Stimulated activated naive B cell treated with anti-CD40 and anti-IgM and Interleukin-4, amounts not matched to agents 10 μg/mL and 1 μg/mL and 100 μg/mL, for 72 hours (primary cell): ENCODE measurements at places on chromosomes 12 and 14.

- DNase-seq: no peak
Measured at GRCh38 chr12:30823764-30824163, 69.0 kb upstream of the CAPRIN2 start.

DNA sequence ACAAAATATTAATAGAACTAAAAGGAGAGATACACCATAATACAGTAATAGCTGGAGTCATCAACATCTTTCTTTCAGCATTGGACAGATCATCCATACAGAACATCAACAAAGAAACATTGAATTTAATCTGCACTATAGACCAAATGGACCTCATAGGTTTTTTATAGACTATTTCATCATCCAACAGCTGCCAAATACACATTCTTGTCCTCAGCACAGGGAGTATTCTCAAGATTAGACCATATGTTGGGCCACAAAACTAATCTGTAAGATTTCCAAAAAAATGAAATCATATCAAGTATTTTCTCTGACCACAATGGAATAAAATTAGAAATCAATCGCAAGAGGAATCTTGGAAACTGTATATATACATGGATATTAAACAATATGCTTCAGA is 86.9 kb downstream of the FSCB start:
- no peak for DNase-seq

DNA sequence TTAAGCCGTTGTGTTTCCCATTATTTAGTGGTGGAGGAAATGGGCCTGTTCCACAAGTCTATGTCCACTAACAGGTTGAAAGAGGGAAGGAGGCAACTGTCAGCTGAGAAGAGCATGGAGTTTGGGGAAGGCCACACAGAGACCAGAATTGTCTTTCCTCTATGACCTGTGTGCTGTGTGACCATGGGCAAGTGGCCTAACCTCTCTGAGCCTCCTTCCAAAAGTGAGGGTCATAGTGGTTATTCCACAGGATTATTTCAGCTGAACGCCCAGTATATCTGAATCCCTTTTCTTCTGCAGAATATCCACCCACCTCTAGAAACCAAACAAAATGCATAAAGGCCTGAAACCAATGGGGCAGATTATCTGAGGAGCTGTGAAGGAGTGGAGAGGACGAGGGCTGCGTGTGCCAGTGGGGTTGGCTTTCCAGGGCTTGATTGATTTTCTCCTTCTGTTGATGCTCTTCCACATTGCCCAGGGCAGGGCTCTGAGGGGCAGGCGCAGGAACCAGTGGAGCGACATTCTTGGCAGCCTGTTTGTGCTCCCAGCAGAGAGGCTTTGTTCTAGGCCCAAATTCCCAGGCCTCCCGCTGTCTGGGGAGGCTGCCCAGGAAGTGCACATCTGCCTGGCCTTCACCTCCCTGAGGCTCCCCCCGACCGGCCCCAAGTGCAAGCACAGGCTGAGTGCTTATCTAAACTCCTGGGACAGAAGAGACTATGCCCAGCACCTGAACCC is 452.7 kb downstream of the BCL11B start:
- DNase-seq: no peak

GRCh38 chr14:31881531-31882310 is 195.4 kb upstream of the ARHGAP5 start:
- DNase-seq: no peak

DNA sequence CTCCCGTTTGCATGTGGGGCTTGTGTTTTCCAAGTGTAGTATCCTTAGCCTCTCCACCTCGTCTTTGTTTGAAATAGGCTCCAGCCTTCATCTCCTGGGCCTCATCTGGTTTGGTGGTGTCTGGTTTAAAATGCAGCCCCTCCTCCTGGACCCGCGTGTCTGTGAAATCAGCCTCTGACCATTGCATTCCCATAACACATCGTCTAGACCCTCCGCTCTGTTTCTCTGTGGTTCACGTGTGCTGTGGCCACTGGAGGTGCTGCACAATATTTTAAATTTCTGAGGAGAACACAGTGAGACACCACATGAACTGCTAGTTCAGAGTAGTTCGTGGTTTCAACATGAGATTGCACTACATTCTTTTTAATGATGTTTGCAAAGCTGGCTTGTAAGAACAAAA is 35.6 kb downstream of the UBE3B start:
- no peak for DNase-seq

- DNase-seq: no peak
Measured at GRCh38 chr14:79436335-79436734, 775.0 kb downstream of the DIO2 start.

DNA sequence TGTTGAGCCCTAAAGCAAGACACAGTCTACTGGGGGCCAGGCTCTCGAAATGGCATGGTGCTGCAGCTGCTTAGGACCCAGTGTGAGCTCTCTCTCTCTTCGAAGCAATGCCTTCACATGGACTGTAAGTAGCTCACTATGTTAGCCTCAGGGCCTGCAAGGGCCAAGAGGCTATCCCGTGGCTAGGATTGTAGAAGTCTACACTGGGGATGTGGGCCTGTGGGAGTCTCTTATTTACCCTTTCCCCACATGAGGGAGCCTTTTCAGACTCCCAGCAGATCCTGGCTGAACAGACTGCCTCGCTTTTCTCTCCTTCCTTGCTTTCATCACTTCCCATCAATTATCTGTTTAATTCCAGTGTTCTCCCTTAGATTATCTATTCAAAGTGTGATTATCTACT is 101.4 kb downstream of the GPR65 start:
- no peak for DNase-seq

DNA sequence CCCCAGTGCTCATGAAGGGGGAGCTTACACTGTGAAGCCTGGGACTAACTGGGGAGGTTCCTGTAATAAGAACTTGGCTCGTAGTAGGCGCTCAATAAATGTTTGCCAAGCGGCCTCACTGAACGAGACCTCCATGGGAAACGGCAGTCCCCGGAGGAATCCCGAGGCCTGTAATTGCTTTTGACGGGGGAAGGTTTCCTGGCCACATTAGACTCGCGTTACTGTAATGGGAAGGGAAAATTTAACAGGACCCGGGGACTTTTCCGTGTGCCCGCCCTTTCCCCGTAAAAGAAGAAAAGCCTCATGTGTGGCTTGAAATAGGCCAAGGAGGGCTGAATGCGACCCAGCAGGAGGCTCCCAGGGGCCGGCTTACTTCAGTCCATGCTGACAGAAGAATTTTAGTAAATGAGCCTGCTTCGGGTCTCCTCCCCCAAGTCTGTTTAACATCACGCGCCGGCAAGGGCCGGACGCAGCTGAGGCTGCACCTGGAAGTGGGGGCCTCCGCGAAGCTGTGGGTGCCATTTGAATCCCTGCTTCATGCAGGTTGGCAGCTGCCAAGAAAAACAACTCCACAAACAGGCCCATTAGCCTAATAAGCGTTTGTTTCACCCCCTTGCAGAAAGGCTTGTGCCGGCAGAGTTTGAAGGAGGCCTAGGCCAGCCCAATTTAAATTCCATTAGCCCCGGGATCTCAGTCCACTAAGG is 39.8 kb upstream of the PWP1 start:
- no peak for DNase-seq

DNA sequence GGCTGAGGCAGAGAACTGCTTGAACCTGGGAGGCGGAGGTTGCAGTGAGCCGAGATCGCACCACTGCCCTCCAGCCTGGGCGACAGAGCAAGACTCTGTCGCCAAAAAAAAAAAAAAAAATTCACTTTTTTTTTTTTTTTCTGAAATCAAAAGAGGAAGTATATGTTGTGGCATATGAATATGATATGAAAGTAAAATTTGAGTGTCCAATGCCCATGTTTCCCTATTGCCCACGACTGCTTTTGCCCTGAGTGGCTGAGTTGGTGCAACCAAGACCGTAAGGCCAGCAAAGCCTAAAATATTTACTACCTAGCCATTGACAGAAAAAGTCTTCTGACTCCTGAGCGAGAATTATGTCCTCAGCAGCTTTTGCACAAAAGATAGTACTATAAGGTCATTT is 101.7 kb upstream of the PARP11 start:
- DNase-seq: peak; percentile 19

- DNase-seq: no peak
Measured at GRCh38 chr14:75545907-75546306, 23.6 kb downstream of the BATF start.

DNA sequence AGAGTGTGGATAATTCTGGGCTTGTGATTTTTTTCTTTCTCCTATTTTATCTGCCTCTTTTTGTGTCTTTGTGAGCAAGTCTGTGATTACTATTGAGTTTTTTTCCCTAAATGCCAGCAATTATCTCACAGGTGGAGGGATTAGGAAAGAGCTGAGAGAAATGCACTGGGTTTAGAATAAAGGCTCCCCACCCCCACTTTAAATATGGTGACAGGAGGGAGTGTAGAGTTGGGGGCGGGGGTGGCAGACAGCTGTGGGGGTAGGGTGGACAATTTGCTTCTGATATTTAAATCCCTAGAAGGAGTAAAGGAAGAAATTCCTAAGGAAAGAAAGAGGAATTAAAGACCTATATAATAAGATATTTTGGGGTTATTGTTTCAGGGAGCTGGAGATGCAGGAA is 145.9 kb downstream of the NRXN3 start:
- no peak for DNase-seq

DNA sequence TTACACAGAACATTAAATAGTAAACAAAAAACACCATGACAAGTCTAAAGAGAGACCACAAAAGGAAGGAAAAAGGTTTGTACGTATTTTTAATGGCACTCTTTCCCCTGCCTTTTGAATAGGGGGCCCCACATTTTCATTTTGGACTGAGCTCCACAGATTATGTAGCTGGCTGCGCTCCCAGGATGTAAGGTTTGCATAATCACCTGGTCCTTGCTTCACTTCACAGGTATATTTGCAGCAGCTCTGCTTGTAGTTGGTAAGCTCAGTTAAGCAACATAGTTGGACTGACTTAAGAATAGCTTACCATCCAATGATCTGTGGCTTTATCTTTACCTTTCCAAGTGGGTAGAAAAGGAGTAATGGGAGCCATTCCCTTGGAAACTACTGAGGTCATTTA is 454.7 kb downstream of the APAF1 start:
- no peak for DNase-seq

DNA sequence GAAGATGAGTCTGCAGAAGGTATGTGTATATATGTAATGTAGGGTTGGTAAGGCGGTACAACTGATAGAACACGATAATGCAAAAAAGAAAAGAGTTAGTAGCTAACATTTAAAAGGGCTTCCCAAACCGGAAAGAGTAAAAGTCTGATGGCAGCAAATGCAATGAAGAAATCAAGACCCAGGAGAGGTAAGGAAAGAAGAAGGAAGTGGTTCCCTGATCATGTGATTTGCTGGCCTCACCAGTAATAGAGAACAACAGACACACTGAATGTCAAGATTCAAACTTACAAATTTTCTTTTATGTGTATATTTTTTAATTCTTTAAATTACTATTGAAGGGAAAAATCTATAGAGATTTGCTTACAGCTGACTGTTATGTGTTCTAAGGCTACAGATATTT is 18.4 kb downstream of the ZFC3H1 start:
- no peak for DNase-seq

DNA sequence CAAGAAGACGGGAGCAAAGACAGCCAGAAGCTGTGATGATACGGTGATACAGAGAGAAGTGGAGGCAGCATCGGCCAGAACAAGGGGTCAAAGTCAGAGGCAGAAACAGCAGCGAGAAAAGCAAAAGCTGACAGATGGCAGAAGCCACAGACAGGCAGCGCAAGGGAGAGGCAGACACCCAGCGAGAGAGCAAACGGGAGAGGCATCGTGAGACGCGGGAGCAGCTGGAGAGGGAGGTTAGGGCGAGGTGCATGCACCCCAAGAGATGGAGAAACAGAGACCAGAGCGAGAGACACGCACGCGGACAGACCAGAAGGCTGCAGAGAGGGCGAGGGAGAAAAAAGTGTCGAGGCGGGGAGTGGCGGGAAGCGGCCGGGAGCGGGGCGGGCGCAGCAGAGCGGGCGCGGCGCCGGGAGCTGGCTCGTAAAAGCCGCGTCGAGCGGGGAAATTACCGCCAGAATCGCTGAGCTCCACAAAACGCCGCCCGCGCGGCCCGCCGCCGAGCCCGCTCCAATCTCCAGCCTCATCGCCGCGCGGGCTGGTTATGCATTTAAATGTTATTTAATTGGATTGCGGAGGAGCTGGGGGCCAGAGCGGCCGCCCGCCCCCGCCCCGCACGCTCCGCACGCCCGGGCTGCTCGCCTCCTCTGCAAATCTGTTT is 15.6 kb downstream of the SMUG1 start:
- no peak for DNase-seq

GRCh38 chr12:14771651-14772137 is 31.6 kb downstream of the WBP11 start:
- no peak for DNase-seq

- DNase-seq: no peak
Measured at GRCh38 chr12:26798023-26798422, 35.0 kb downstream of the ITPR2 start.

GRCh38 chr12:112967858-112968257 is 10.5 kb upstream of the OAS2 start:
- DNase-seq: no peak

DNA sequence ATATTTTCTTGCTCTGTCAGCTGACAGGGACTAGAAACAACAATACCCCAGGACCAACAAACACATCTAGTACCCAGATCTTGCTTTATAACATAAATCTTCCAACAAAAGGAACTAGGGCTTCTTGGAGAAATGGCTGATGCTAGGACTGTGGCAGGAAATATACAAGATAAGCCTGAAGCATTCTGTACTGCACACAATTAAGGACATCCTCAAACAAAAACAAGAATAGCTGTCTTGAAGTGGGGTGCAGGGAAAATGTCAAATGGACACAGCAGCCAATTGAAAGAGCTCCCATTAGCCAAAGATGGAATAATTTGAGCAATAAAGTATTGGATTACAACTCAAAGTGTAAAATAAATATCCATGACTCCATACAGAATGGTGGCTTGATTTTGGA is 50.0 kb downstream of the LGMN start:
- no peak for DNase-seq

GRCh38 chr12:118495296-118495695 is 118.9 kb downstream of the SUDS3 start:
- DNase-seq: no peak

GRCh38 chr12:13812168-13812567 is 169.2 kb downstream of the GRIN2B start:
- DNase-seq: no peak

DNA sequence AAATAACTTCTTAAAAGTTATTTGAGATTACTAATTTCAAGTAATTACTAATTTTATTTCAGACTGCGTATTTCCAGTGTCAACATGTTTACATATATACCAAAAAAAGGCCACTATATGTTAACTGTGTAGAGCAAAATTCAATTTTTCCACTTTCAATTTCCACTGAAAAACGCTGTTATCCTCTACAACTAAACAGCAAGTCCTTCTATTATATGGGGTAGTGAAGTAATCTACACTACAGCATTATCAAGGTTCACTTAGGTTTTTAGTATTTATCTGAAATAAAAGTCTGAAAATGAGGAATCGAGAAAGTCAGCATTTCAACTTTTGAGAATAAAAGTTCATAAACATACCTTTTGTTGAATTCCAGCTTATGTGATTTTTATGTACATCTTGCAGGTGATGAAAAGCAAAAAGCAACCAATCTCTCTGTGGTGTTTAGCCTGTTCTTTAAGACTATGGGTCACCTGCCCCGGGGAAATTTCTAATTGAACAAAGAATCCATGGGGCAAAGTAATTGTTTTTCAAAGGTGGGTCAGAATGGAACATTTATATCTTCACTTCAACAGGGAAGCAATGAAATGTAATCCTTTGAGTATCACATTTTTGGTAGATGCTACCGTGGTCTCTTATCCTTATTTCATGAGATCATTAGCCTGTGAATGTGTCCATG is 3.3 kb downstream of the BTG1 start:
- DNase-seq: no peak

GRCh38 chr14:28746247-28746646 is 20.3 kb upstream of the FOXG1 start:
- no peak for DNase-seq
